ENCODE measurements at places on chromosomes 11 and 22.

GRCh38 chr11:94786264-94787126 is 18.3 kb downstream of the AMOTL1 start:
- DNase-seq = no peak

- no peak for DNase-seq
Measured at GRCh38 chr22:20463324-20464095, 25.9 kb upstream of the SCARF2 start.

GRCh38 chr22:25602445-25602844 is 38.0 kb downstream of the GRK3 start:
- DNase-seq = no peak

GRCh38 chr11:42161886-42162285 is 702.4 kb upstream of the LRRC4C start:
- DNase-seq = no peak

- DNase-seq = no peak
Measured at GRCh38 chr11:118565051-118565450, 680 bp downstream of the IFT46 start.

DNA sequence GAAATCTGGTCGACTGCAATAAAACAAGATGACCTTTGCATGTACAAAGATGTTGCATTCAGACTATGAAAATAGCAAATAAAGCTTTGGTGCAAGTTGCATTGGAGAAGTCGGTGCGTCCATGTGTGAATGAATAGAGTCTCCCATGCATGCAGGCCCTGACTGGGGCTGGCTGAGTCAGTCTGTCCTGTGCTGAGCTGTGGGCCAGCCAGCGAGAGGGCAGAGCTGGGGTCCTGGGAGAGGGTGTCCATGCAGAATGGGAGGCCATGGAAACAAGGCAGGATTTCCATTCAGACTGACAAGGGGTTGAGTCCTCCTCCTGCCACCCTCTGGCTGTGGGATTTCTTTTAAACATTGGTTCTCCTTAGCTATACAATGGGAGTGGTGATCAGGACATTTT is 2.3 kb upstream of the CRYBB3 start:
- DNase-seq = no peak

GRCh38 chr11:77724636-77725035 is 87.0 kb upstream of the CLNS1A start:
- no peak for DNase-seq

GRCh38 chr11:8092587-8093424 is 11.8 kb downstream of the TUB start:
- no peak for DNase-seq

GRCh38 chr11:95138448-95138847 is 48.8 kb downstream of the ENDOD1 start:
- DNase-seq = no peak

DNA sequence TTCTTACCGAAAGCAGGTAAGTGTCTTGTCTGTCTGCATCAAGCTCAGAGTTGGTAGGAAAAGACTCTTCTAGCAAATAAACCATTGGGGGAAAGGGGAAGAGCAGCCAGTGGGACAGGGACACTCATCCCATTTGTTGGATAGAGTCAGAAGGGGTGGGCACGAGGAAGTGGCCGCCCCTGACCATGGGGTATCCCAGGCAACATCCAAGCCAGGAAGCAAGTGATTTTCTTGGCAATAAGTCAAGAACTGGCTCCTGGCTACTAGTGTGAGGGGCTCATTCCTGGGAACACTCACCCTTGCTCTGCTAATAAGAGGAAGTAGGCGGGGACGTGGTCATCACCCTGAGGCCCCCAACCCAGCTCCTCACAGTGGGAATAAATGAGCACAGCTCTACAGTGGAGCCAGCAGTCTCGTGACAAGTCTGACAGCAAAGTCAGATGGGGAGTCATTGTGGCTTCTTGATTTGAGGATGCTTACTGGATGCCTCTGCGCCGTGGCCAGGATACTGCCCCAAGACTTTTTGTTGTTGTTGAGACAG is 6.7 kb downstream of the SLC25A18 start:
- no peak for DNase-seq

GRCh38 chr22:43698403-43698802 is 113.7 kb downstream of the EFCAB6 start:
- DNase-seq = no peak

GRCh38 chr11:40130427-40130826 is 1329.0 kb downstream of the LRRC4C start:
- DNase-seq = no peak

DNA sequence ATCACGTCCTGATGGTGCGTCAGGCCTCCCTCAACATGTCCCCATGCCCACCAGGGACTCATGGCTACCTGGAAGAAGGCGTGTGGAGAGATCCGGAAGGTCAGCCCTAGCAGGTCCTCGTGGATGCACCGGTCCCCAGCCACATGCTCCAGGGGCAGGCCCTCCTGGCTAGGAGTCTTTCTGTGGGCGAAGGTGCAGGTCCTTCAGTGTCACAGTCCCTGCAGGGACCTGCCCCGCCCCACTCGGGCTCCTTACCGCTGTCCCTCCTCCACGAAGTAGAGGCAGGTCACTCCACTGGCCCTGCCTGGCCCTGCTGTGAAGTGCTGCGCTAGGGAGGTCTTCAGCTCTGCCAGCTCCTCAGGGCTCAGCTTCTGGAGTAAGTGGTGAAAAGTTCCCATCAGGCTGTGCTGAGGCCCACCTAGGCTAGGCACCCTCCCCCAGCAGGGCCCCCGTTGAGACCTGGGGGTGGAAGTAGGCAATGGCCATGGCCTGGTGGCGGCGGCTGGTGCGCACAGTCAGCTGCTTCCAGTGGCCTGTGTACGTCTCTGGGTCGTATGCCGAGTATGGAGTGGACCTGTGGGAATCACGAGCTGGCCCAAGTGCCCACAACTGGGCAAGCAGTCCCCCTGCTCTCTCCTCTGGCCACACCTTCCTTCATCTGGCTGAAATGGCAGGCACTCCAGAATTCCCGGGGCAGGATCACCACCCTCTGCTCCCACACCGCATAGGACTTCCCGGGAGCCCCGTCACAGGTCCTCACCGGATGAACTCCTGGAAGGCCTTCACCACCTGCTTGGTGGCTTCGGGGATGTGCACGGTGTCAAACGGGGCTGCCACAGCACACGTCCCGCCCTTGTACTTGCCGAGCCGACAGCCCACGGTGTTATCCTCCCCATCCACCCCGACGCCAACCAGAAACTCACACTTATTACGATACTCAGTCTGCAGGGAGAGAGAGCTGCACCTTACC is 1.1 kb upstream of the RANBP1 start:
- DNase-seq = no peak

GRCh38 chr11:11022125-11022730 is 164.4 kb upstream of the ZBED5 start:
- no peak for DNase-seq

All from epithelial cell of prostate (primary cell).